ENCODE measurements at places on chromosomes 7 and 10. TPM values are rescaled to one million over a fixed set of nuclear protein-coding genes. Genes with fewer than 3 reads are reported as not detected.

OR2A1 gene
- total RNA-seq, result not detected

ENKUR gene
- total RNA-seq, result not detected

LOXL4 gene
- not detected for total RNA-seq

PPP1R17 gene
- total RNA-seq, result not detected

ARHGEF35 gene
- total RNA-seq, result 5.1 TPM

PRPS1L1 gene
- total RNA-seq, result not detected

ZNF33B gene
- 18.9 TPM for total RNA-seq
